Activated T-helper 1 cell treated with Interleukin-2 at 50 U/mL for 16 hours (primary cell): ENCODE measurements at places on chromosomes 4 and X.

- DNase-seq: no peak
These were observed 37.4 kb downstream of the SLC16A2 start for GRCh38 chrX:74458736-74459135.

DNA sequence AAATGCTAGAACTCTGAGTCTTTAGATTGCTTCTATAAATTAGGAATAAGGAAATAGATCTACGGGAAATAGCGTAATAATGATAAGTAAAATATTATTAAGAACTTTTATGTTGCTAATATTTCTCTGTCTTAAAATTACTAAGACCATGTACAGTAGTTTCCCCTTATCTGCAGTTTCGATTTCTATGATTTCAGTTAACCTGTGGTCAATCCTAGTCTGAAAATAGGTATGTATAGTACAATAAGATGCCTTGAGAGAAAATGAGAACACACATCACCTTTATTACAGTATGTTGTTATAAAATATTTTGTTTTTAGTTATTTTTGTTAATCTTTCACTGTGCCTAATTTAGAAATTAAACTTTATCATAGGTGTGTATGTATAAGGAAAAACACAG, 92.6 kb downstream of the CCSER1 start:
- DNase-seq: no peak

- DNase-seq: no peak
These were observed 2.5 kb downstream of the CCNI start for GRCh38 chr4:77073106-77073809.

DNA sequence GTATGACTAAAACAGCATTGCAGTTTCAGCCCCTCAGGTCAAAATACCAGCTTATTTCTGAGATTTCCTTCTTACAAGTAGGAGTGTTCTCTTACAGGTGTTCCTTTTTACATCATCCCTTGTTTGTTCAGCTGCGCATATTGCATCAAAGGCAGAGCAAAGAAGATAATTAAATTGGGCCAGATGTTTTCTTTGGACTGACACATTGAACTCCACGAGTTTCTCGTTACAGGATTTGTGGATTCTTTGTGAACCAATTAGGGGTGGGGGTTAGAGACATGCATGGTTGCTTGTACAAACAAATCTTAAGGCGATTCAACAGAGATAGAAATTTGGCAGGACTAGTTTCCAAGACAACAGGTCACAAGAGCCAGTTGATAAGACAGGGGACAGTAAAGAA, 95.7 kb downstream of the SPANXN4 start:
- no peak for DNase-seq

DNA sequence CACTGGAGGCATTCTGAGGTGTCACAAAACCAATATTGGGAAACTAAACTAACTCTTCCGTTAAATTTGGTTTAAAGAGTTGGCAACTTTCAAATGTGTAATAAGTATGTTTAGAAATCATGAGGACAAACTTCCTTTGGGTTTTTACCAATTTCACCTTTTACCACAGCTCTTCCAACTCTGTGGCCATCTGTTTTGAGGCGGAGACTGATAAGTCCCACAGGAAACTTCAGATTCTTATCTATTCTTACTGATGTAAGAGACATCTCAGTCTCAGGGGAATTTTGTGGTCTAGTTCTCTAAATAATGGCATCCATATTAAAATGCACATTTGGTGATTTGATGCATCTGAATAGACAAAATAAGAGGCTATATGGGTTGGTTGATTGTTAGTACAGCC, 229.2 kb upstream of the AFF2 start:
- DNase-seq: no peak

DNA sequence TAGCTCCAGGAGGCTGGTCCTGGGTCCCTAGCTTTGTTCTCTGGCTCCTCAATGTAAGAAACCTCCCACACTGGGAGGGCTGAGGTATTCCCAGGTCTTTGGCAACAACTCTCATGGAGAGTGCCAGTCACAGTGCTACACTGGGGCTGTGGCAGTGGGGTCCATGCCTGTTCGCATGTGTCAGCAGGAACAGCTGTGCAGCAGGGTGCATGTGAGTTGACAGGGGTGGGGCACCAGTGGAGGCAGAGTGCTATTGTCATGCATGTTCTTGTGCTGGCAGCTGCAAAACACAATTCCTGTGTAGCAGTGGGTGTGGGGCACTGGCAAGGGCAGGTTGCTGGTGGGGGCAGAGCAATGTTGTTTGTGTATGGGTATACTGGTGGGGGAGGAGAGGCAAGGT, 246.0 kb downstream of the CXXC4 start:
- no peak for DNase-seq

DNA sequence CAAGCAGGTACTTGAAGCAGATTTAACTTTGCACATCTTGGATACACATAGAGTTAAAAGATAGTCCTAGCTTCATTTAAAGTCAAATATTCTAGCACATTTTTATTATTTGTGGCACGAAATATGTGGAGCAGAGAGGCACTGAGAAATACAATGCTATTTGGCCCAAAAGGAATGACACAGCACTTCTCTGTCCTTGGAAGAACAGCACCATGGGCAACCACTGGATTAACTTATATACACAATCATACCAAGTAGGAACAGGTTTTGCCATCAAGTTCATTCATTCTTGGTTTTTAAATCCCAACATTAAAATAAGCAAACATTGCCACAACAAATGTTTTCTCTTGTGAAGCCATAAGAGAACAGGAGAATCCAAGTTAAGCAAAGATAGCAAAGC, 924 bp upstream of the ENAM start:
- DNase-seq: no peak

DNA sequence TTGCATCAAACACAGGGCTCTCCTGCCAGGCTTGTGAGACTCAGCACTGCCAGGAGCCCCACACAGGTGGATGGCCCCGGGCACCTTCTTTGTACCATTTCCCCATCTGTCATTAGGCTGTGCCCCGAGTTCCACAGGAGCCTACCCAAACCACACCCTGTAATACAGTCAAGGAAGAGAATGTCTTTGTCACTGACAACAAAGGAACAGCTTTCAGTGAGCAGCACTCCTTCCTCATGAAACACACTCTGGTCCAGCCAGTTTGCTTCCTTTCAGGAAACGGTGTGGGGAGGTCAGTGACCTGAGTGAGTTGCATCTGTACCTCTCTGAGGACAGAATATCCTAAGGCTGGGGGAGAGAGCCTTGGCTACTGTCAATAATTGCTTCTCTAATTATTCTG, 53.7 kb downstream of the LNX1 start:
- DNase-seq: no peak

- DNase-seq: no peak
These were observed 45.9 kb downstream of the VSIG4 start for GRCh38 chrX:65993915-65994460.

DNA sequence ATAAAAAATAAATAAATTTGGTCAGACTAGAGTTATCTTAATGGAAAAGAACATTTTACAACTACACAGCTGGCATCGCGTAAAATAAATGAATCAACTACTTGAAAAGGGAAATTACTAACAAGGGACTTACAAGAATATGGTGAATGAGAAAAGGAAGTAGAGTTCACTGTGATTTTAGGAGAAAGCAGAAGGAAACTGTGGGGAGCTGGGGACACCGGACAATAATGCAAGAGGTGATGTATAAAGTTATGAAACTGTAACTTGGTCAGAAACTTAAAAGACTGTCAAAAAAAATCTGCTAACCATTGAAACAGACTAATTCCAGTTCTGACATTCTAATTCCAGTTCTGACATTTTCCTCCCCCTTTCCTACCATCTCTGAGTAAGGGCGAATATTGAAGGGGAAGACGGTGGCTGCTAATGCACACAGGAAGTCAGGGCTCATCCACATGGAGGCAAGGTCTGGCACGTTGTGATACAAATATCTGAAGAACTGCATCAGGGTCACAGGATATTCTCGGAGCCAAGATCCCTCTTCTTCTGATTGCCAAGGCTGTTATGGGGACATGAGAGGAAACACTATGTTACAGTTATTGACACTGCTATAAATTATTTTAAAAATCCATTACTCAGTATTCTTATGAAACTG, 170.5 kb downstream of the CDS1 start:
- no peak for DNase-seq

DNA sequence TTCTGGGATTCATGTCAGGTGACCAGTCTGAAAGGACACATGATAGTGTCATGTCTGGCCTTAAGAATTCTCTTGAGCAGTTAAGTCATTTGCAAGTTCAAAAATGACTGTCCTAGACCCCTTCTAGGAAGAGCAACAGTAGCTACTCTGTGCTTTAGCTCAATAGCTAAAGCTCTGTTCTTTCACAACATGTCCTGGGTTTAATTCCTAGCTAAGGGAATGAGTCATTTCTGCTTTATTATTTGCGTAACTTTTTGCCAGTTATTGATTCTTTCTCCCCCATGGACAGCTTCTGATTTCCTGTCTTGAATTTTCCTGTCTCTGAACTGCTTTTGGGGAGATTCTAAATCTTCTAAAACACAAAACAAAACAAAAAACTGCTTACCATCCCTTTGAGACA, 1055.8 kb upstream of the DIAPH2 start:
- no peak for DNase-seq

DNA sequence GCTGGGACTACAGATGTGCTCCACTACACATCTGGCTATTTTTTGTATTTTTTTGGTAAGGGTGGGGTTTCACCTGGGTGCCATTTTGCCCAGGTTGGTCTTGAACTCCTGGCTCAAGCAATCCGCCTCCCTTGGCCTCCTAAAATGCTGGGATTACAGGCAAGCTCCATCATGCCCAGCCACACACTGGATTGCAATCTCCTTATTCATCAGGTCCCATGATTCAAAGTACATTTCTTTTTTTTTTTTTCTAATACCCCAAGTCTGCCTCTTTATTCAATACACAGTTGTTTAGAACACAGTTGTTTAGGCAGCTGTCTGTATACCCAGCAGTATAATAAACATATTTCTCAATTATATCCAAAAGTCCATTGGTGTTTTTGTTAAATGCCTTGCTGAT, 130.3 kb upstream of the ARSJ start:
- no peak for DNase-seq

GRCh38 chr4:73850261-73850970, 2.7 kb upstream of the PF4V1 start:
- no peak for DNase-seq

- no peak for DNase-seq
These were observed 60.6 kb upstream of the TLR2 start for GRCh38 chr4:153623491-153623890.

GRCh38 chrX:126552313-126553022, at the start of gene DCAF12L1:
Gene DCAF12L1, minus strand, starts transcription at chrX:126552814. Its CDS starts 206 bp downstream, at chrX:126552608.
- DNase-seq: no peak

DNA sequence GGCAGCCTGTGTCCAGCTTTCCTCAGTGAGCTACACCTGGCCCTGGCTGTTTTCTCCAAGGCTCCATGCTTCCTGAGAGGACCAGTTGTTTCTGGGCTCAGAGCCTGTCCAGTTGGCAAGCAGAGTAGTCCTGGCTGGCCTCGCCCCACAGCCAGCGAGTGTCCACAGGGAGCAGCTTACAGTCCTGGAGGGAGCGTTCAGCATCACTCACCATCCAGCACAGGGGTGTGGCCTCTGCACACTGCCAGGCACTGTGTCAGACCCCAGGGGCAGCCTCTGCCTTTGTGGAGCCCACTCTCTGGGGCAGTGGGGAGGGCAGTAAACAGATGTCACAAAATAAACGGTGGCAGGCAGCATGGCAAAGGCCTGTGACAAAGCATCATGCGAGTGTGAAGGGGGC, 23.9 kb downstream of the EVC start:
- DNase-seq: no peak

DNA sequence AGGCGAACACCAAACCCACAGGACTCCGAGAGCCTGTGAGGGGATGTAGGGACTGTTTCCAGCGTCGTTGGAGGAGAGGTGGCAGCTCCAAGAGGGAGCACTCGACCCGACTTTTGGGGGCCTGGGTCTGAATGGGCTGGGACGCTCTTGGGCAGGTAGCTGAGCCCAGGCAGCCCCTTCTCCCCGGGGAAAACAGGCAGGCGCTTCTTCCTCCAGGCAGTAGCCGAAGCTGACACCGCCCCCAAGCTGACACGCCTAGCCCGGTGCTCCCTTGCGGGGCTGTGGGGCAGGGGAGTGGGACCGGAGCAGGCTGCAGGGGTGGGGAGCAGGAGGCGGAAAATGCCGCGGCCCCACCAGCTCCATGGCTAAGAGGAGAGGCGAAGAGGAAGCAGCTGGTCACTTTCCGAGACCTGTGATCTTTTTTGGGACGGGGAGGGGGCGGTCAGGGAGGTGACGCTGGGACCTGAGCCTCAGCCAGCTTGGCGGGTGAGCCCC, 4.2 kb downstream of the NKX1-1 start:
- DNase-seq: no peak
